ENCODE measurements at places on chromosomes 12 and 14.

DNA sequence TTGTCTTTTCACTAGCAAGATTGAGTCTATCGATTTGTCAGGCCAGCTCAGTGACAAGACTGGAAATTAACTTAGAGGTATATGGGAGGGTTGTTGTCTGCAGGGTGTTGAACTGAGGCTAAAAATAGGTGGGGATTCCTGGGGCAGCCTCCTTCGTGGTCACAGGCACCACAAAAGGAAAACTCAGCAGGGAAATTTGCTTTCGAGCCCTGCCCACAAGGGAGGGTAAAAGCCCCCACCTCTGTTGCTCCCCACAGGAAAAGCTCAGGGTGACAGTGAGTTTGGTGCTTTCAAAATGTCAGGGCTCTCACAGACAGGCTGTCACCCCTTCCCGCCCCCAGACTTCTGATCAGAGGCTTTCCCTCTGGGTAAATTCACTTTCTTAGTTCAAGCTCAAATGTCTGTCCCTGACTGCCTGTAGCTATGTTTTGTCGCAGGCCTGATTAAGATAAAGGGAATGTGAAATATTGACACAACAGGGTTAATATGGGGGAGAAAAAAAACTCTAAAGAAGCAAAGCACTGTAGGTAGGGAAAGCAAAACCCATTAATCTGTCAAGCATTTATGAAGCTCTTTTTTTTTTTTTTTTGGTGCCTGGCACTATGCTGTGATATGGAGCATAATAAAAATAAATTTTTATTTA lies 11.7 kb upstream of the NFKBIA start:
- DNase-seq, result no peak

DNA sequence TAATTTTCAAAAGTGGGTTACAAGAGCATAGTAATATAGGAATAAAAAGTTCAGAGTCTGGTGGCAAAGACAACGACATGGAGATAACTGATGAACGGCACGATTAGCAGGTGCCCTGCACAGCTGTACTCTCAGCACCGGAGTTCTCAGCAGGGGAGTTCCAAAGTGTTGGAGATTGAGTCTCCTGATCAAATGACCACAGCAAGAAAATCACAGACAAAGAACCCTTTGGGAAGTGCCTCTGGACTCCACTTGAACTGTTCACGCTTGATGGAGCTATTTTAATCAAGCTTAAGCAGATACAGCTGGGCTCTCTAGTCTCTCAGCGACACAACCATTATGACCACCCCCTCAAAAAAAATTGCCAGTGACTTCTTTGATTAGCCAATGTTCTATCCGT lies 153.1 kb downstream of the ALG10B start:
- no peak for DNase-seq

DNA sequence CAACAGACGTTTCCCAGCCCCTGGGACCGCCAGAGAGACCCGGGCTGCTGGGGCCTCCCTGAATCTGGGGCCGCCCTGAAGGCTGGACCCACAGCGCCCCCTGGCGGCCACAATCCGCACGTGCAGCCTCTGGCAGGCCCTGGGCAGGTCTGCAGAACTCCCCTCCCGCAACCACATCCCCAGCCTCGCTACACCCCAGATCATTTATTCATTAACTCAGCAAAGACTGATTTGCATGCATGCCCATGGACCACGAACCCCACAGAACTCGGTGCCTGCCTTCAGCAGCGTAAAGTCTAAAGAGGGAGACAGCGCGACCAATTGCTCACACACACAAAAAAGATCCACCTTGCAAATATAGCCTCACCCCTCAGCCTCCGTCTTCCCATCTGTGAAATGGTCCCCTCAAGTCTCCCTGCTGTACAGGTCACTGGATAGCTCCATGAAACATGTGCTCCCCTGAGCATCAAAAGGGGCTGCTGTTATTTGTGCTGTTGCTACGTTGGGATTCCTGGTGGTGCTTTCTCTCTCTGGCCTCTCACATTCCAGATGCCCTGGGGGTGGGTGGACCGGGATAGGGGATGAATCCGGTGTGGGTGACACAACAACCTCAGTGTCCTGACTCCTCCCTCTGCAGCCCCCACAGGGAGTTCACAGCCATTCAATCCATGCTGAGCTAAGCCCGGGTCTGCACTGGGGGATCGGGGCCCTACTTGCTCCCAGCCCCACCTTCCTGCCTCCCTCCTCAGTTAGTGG lies 96.4 kb downstream of the SCARB1 start:
- DNase-seq, result peak; percentile 91

- DNase-seq, result no peak
These were observed 13.7 kb downstream of the P2RX4 start for GRCh38 chr12:121223292-121224285.

DNA sequence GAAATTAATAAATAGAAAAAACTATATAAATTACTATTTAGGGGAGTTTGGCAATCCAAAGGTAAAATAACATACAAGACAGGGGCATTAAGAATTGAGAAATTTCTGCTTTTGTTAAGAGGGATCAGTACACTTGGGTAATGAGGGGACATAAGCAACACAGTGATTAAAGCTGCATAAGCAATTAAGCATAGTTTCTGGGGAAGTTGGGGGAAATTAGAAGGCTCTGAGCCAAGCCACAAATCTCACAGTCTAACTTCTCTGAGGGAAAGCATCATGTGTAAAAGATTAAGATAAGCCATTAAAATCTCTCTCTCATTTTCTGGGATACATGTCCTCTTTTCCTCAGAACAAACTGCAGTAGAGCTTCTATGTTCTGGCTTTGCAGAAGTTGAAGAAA lies 533.9 kb upstream of the LRFN5 start:
- no peak for DNase-seq

GRCh38 chr14:49017447-49017846 lies 568.7 kb downstream of the RPS29 start:
- DNase-seq, result no peak

GRCh38 chr12:101173197-101173749 lies 36.8 kb downstream of the SLC5A8 start:
- no peak for DNase-seq

DNA sequence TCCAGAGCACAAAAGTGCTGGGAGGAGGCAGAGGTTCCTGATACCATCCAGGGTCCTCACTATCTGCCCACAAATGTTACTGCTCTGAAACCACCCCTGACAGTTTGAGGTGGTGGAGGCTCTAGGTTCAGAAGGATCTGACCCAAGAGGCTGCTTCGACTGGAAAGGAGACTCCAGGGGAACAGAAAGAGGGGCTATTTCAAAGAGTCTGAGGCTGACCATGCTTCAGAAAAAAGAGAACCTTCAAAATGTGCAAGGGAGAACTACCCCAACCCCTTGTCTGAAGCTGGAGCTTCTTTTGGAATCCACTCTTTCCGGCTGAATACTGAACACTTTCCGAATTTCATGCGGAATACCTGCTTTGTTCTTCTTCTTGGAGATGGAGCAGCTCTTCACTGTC lies 41.8 kb downstream of the RBM19 start:
- no peak for DNase-seq

Measured in right forelimb (tissue), 1 donor.